ENCODE measurements at places on chromosomes 4 and X. TPM values are rescaled to one million over a fixed set of nuclear protein-coding genes. Genes with fewer than 3 reads are reported as not detected.
A peak's percentile ranks its signal among the peaks of the same experiment; 100 is the strongest.

DNA sequence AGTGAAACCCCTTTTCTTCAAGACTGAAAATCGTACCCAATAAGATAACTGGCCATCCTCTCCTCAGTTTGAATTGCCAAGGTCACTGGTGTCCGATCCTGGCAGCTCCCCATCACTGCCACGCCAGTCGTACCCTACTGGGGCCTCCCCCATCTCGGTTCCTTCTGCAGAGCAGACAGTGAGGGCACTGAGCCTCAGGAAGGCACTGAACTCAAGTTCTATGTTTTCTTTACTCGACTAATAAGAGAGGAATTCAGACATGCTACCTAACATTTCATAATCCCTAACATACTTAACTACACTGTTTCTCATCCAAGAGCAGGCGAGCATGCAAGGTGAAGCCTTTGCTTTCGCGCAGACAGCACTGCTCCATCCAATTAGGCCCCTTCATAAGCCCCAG is 23.4 kb downstream of the ZFYVE28 start:
- no peak for DNase-seq

The PRRG3 gene
- not detected for total RNA-seq

The LRCH2 gene
- 0.03 TPM for total RNA-seq

DNA sequence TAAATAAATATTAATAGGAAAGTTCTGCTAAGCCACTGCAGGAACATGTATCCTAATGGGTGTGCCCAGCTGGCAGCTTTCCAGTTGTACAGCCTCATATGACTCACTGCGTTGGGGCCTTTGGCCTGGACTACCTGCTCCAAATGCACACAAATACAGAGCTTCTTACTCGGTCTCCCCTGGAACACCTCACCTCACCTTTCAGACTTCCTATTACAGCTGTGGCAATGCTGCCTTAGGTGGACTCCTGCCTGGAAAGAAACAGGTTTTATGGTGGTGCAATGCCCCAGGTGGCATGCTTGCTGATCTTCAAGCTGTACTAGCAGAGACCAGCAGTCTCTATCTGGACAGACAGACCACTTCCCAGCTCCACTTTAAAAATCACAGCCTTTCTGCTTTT is 85.7 kb upstream of the EXOC1L start:
- no peak for DNase-seq

The RBMXL3 gene
- total RNA-seq: not detected

DNA sequence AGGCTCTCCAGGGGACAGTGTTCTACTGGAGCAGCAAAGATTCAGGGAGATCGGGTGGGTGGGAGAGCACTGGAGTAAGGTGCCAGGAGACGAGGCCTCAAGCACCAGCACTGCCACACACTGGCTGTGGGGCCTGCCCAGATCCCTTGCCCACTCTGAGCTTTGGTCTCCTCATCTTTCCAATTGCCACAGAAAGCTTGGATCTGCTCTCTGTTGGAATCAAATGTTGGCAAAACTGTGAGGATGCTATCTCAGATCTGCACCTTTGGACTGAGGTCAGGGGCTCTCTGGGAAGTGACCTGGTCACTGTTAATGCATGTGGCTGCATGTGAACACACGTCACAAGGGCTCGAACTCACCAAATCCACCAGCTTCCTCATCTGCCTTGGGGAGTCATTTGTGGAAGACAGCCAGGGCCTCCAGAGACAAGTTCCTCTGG is 1.3 kb downstream of the RIPPLY1 start:
- no peak for DNase-seq

GRCh38 chr4:149136951-149137620 is 678.6 kb downstream of the IQCM start:
- no peak for DNase-seq

GRCh38 chr4:39498727-39499020 is 28.6 kb downstream of the UGDH start:
- no peak for DNase-seq

GRCh38 chr4:37388681-37389365 is 144.3 kb downstream of the NWD2 start:
- DNase-seq: no peak

The CCKAR gene
- total RNA-seq: not detected

DNA sequence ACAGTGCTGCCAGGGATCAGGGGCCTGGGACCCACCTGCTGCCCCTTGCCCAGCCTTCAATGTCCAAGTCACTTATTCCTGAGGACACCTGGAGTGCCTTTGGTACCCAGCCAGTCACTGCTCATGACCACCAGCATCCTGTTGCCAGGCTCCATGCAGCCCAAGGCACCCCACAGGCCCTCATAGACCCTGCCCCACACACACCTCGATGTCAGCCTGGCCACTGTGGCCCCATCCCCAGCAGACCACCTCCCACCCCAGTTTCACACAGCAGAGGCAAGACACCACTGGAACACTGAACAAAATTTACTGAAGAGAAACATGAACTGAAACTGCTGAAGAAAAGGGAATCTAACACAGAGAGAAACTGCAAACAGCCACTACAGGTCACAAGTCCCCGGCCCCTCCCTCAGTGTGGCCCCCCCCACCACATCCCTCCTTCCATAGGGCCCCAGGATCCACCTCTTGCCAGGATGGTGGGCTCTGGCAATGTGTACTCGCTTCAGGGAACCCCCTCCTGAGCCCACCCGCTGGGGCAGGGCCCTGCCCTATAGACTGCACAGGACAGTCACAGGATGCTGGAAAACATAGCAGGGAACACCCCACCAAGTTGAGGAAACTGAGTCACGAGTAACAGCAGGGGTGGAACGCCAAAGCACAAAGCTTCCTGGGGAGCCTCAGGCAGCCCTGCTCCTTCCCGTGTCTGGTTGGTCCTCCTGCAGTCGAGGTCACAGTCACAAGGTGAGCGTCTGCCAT is 5.2 kb downstream of the PNMA5 start:
- no peak for DNase-seq

GRCh38 chrX:31715675-31716074 is 643.8 kb upstream of the FTHL17 start:
- no peak for DNase-seq

DNA sequence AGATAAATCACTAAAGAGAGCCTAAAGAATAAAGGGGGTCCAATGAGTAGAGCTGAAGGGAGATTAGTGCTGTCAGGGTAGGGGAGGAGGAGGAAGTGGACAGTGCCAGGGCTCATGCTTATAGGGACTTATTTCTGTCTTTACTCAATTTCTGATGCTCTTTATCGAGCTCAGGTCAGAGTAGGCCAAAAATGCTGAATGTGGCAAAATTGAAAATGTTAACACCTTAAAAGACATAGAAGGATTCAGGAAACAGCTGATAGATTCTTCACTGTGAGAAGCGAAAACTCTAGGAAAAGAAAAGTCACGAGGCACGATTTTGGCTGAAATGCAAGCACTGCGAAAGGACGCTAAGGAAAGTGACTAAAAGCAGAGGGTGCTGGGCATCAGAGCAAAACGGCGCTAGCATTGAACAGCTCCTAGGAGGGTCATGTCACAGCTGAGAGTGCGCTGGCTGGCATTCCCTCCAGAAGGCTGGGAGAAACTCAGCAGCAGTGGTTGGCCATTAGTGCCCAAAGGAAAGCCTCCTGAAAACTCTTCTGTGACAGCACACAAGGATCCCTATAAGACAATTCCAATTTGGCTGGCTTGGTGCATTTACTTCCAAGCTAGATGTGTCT is 150.9 kb downstream of the HS6ST2 start:
- DNase-seq: no peak

- DNase-seq: no peak
Measured at GRCh38 chrX:11427453-11428071, 134.3 kb downstream of the AMELX start.

- DNase-seq: no peak
Measured at GRCh38 chr4:83603129-83603528, 67.2 kb downstream of the GPAT3 start.

- DNase-seq: no peak
Measured at GRCh38 chr4:987624-988513, 1.0 kb downstream of the IDUA start.

The POU3F4 gene
- total RNA-seq: not detected

DNA sequence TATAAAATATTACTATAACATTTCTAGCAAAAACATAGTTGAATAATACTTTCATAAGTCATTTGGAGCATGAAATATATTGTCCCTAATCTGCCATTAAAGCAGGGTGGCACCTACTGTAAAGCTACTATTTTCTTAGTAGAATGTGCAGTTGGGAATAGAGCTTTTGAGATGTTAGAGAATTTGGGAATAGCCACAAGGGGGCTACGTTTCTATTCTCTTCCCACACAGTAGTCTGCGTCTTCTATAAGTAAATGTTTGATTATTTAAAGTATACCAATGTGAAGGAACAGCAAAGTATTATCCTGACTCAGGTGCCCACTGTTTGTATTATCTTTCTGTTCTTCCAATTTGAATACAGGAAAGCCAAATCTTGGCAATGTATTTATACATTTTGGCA is 323.2 kb upstream of the GIMD1 start:
- no peak for DNase-seq

DNA sequence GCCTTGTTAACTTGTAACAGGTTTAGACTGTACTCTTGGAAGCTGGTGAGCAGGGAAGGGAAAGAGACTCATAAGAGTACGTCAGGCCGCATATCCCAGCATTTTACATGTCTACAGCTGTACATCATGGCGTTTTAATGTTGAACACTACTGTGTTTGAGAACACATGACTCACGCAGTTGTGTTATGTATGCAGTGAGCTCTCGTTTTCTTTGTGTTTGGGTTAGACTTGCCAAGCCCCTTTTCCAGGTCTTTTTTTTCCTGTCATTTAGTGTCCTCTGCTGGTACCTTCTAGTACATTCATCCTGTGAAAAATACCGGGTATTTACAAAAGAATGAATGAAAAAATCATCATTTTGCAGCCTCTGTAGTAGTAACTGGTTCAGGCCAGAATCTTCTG is 35.3 kb downstream of the SMS start:
- peak; percentile 31 for DNase-seq

GRCh38 chr4:153137159-153137558 is 67.1 kb upstream of the TRIM2 start:
- peak; percentile 73 for DNase-seq

- no peak for DNase-seq
Measured at GRCh38 chrX:12494400-12495138, 296.6 kb upstream of the PRPS2 start.

DNA sequence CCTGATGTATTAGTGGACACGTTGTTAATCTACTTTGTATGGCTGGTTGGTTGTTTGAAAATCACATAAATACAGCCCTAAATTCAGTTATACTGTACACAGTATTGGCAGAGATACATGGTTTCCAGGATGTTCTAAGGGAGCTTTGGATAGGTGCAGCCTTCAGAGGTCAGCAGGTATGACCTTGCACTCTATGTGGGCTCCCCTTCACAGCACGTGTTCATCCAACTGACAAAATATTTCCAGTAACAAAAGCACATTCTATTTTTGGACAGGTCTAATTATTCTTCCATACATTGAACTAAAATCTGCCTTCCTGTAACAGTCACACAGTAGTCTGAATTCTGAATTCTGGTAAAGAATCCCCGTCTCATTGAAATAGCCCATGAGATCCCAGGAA is 92.8 kb upstream of the RAPGEF2 start:
- no peak for DNase-seq

DNA sequence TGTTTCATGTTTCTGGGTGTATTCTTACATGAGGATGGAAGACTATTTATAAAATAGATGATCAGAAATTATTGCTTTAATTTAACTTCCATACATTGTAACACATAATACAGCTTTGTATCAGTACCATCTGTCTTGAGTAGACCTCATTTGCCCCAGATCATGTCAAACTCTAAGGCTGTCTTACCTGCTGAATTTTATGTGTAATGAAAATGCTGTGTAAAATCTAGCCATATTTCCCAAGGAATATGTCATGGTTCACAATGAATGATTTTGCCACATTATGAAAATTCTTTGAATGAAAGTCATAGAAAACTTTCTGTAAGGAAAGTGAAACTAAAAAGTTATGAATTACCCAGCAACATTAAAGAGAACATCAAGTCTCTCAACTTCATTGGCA is 7.4 kb downstream of the BDH2 start:
- DNase-seq: no peak

DNA sequence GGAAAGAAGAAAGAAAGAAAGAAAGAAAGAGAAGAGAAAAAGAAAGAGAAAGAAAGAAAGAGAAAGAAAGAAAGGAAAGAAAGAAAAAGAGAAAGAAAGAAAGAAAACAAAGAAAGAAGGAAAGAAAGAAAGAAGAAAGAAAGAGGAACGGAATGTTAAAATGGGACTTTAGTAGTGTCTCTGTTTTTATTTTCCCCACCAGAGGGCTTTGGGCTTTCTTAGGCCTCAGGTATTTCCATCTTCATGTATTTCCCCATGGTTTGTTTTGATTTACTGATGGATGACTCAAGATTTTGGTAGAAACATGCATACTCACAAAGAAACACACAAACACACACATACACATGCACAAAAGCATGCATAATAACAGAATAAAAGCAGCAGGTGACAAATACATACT is 181.2 kb downstream of the AFF2 start:
- no peak for DNase-seq

The GPRASP3 gene
- total RNA-seq: 0.22 TPM

DNA sequence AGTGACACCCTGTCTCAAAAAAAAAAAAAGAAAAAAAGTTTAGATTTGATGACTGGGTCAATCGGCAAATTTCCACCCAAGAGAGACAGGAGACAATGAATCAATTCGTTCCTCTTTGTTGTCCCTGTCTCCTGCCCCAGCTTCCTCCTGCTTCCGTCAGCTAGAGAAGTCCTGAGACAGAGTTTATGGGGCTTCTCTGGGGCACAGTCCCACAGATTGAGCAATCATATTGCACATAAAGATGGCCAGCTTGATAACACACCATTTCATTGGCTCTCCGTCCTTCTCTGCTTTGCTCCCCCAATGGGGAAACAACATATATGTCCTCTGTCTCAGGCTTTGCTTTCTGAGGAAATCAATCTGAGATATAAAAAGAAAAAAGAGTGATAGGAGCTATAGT is 78.4 kb upstream of the FUNDC1 start:
- no peak for DNase-seq

The NRK gene
- total RNA-seq: not detected

- no peak for DNase-seq
Measured at GRCh38 chr4:143762511-143762910, 62.0 kb upstream of the FREM3 start.

- DNase-seq: no peak
Measured at GRCh38 chrX:10157543-10157942, 768 bp downstream of the CLCN4 start.

The FAT4 gene
- 37.1 TPM for total RNA-seq

DNA sequence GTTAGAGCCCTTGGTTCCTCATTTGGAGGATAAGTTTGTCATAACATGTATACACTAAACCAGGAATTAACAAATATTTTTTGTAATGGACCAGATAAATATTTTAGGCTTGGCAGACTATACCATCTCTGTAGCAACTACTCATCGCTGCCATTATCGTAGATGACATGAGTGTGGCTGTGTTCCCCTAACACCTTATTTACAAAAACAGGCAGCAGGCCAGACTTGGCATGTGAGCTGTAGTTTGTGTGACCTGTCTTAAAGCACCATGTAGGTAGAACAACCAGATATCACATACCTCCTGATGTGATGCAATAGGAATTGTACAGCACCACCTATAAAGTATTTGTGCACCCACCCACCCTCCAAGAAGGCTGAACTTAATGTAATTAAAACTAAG is 82.0 kb downstream of the RASGEF1B start:
- no peak for DNase-seq

- DNase-seq: no peak
Measured at GRCh38 chrX:154719132-154719675, 31.7 kb downstream of the GAB3 start.
